ENCODE measurements at places on chromosomes 6 and 20.

DNA sequence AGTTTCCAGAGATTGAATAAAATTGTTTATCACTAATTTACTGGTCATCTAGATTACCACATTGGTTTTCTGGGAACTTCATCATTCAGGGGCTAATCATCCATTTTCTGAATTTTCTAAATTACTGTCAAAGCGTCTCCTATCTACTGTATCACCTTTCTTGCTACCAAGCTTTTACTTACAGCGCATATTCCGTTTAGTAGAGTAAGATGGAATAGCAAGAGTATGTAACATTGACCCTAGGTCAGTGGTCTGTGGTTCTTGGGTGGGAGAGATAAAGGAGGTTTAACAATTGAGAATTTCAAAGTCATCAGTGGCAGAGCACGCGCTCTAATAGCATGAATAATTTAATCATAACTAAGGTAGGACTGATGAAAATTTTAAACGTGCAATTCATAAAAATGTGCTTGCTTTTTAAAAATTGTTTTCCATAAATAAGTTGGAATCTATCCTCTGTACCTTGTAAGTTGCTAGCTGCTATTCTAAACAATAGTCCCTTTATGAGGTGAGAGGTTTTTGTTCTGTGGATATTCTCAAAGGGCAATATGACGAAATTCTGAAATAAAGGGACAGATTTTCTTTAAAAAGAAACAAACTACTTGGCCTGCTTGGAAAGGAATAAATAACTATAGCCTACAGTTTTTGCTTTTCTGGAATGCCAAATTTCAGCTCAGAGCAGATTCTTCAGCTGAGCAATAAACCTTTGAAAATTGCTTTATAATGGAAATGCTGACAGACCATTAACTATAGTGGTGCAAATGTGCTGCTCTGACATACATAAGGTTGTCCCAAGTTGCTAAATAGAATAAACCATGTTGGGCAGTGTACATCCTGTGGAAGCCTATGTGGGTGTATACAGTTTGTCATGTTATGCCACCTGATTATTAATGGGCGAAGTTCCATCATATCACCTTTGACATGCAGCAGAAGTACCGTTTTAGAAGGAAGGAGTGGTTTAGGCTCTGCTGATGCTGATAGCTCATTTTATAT, 84.1 kb downstream of the ZFAND3 start:
- no peak for DNase-seq

DNA sequence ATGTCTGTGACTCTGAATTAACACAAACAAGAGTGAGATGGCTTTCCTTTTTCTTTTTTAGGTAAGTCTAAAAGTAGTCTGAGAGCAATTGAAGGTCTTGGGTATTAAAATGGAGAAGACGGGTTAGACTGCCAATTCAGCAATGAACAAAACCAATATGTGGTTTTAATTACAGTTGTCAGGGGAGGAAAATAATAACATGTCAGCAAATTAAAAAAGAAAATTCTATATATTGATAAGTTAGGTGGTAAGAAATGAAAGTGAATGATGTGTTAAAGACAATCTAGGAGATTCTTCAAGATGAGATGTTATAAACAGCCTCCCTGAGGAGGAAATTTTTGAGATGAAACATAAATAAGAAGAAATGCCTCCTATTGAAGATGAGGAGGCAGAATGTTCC, 150.6 kb upstream of the HSF2 start:
- DNase-seq, result no peak

GRCh38 chr6:109894181-109894580, 83.9 kb upstream of the GPR6 start:
- no peak for DNase-seq

GRCh38 chr6:23929201-23929600, 196.8 kb upstream of the NRSN1 start:
- DNase-seq, result no peak

DNA sequence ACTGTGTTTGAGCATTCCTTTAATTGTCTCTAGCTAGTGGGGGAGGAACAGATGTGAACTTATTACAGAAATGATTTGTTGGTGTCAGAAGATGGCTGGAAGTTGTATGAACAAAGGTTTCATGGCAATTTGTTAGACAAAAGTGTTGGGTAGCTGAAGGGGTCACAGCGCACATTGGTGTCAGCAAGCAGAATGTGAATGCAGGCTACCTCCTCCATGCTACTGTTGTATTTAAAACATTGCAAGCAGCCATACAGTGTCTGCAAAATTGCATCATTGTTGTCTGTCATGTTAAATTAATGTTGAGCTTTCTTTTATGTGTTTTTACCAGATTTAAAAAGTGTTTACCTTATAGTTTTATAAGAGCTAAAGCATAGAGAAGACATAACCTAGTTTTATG, 6.2 kb downstream of the LRRC1 start:
- no peak for DNase-seq

DNA sequence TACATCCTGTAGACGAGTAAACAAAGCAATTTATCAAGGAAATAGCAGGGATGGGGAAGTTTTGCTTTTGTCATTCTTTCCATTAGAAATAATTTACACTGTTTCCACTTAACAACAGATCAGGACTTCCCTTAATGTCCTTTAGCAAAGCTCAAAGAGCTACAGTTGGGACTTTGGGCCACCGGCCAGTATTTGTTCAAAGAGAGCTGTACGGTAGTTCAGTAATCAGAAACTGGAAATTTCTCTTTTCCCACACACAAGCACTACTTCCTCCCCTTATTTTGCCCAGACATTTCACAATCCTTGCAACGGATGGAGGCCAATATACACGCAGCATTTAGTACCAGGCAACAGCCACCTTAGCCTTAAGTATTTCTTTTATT, 12.1 kb upstream of the HINT3 start:
- no peak for DNase-seq

GRCh38 chr6:144263786-144264185, 21.3 kb upstream of the UTRN start:
- DNase-seq, result no peak

GRCh38 chr6:158230967-158231550, 62.9 kb downstream of the GTF2H5 start:
- no peak for DNase-seq

- DNase-seq, result no peak
Measured at GRCh38 chr6:140281236-140281635, 906.8 kb upstream of the CITED2 start.

- DNase-seq, result no peak
Measured at GRCh38 chr6:14540810-14541540, 423.4 kb downstream of the CD83 start.

GRCh38 chr6:42251500-42251899, 33.8 kb upstream of the MRPS10 start:
- DNase-seq, result no peak

- DNase-seq, result no peak
Measured at GRCh38 chr20:49656304-49656703, 57.4 kb downstream of the B4GALT5 start.

DNA sequence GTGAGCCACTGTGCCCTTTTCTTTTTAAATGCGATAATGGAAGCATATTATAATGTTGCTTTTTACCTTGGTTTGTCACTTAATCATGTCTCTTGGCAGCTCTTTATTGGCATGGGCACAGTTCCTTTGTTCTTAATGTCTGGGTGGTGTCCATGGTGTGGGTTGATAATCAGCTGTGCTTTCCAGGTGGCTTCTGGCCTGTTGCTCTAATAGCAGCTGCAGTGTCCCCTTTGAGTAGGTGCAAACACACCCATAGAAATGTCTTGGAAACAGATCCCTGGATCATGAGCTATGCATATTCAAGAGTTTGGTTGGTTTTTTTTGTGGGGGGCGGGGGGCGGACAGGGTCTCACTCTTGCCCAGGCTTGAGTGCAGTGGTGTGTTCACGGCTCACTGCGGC, 29.9 kb downstream of the EFCAB8 start:
- no peak for DNase-seq

DNA sequence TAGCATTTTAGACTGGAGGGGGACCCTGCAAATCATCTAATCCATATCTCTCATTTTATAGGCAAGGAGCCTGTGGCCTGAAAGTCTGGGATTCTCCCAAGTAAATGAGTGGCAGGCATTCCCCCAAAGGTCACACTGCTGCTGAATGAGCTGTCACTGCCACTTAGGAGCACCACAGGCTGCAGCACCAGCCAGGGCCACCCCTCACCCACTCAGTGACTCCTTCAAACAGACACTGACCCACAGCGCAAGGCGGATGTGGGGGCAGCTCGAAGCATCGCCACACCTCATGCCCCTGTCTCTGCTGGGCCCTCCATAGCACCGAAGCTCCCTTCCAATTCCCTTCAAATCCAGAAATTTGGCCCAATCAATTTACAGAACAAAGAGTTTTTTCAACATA, 119.9 kb upstream of the ARID1B start:
- no peak for DNase-seq

GRCh38 chr6:105994591-105995390, 91.3 kb upstream of the PRDM1 start:
- DNase-seq, result no peak

DNA sequence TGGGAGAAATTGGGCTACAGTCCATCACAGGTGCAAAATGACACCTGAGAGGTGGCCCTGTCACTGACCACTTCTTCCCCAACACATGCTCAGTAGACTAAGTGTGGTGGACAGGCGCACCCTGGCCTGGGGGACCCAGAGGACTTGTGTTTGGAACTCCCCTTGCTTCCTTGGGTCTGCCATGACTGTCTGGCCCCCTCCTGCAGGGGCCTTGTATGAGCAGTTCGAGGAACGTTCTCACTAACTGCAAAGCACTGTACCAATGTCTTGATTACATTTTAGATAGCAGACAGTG, 4.0 kb upstream of the PCK1 start:
- DNase-seq, result no peak

DNA sequence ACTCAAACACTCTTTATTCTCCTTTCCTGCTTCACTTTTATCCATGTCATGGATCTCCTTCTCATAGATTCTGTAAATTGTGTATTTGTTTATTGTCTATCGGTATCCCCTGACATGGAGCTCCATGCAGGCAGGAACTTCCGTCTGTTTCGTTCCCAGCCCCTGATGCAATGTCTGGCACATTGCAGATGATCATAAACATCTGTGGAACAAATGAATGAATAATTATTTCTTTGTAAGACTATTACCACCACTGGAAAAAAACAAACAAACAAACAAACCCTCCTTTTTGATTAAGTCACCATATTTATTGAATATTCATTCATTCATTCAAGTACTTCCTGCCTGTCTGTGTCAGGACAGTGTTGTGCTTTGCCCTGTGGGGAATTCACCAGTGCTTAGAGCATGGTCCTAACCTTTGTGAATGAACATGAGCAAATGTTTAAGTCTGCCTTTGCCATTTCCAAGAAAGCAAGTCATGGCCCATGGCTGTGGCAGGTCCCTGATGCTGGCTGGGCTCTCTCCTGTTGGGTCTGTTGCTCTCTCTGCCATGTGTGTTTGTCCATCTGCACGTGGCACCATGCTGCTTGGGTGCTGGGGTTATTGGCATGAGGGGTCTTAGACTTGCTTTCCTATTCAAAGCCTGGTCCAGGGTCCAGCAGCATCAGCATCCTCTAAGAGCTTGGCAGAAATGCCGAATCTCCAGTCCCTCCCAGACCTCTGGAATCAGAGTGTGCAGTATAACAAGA, 47.5 kb upstream of the NAA20 start:
- no peak for DNase-seq

DNA sequence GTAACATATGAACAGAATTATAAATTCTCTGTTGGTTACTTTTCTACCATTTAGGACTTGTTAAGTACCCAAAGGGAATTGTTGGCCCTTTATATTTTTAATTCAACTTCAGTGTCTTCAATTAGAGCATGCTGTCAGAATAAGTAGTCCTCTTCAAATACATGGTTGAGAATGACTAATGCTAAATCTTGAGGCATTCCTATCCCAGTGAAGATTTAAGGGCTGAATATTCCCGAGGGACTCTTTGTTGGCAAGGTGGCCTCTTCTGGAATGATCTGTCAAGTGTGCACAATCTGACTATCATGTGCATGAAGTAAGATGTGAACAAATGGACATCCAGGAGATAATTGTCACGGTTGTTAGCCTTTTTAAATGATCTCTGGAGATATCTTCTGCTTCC, 421.7 kb downstream of the BMP2 start:
- DNase-seq, result no peak
